ENCODE measurements at places on chromosomes 5 and 9.

DNA sequence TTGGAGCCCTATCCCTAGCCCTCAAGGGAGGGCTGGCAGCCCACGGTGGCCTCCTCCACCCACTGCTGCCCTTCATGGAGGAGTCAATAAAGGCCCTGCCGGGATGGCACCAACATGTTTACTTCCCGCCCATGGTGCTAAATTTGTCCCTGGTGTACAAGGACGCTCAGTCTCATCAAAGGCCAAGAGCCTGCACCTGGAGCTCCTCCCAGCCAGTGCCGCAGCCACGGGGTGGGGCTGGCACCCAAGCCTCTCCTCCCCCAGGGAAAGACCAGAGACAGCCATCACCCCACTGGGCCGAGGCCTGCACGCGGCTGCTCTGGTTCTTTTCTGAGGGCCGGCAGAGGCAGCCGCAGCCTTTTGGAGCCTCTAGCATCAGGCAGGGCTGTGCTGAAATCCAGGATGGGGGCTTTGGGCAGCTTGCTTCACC lies 34.8 kb upstream of the RXRA start:
- DNase-seq = no peak

GRCh38 chr5:74272024-74272775 lies 368.3 kb downstream of the ENC1 start:
- DNase-seq = peak; percentile 26

DNA sequence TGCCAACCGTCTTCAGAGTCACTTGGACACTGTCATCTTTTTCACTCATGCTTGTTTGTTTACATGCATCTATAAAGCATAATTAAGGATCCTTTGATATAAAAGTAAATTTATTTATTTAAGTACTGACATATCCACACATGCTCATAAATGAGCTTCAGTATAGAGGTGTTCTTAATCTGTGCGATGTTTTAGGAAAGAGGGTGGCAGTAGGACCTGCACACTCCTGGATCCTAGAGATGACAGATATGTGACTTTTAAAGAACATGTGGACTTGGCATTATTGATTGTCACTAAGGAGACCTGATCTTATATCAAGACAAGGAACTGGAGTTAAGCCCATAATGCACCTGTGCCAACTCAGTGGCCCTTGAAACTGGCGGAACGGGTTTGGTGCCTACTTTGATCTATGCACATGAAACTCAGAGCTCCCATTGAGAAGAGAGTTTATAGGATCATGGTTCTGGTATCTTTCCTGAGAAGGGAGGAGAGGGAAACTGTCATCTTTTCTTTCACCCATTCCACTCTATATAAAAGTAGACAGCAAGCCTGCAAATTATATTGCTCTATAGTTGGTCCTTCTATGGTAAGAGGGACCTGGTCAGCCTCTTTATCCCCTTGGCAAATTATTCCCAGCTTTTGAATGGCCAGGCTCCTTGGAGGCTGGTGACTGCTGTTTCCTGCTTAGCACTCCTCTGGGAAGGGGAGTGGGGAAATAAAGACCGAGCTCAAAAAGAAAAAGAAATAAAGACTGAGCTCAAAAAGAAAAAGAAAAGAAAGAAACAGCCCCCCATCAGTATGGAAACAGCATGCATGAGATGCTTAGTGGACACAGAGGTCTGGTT lies 57.8 kb upstream of the LIFR start:
- DNase-seq = no peak

DNA sequence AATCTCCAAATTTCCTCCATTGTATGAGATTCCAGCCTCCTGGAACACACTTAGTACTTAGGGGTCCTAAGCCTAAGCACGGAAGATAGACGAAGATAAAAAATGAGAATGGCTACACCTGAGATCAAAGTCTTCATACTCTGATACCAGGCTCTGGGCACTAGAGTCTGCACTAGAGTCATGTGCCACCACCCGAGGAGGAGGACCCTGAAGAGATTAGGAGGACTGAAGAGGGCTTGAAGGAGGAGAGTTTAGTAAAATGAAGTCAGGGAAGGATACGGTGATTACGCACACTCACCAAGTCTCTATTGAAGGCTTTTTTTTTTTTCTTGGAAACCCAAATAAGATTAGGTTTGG lies 573 bp upstream of the SPATA24 start:
- no peak for DNase-seq

DNA sequence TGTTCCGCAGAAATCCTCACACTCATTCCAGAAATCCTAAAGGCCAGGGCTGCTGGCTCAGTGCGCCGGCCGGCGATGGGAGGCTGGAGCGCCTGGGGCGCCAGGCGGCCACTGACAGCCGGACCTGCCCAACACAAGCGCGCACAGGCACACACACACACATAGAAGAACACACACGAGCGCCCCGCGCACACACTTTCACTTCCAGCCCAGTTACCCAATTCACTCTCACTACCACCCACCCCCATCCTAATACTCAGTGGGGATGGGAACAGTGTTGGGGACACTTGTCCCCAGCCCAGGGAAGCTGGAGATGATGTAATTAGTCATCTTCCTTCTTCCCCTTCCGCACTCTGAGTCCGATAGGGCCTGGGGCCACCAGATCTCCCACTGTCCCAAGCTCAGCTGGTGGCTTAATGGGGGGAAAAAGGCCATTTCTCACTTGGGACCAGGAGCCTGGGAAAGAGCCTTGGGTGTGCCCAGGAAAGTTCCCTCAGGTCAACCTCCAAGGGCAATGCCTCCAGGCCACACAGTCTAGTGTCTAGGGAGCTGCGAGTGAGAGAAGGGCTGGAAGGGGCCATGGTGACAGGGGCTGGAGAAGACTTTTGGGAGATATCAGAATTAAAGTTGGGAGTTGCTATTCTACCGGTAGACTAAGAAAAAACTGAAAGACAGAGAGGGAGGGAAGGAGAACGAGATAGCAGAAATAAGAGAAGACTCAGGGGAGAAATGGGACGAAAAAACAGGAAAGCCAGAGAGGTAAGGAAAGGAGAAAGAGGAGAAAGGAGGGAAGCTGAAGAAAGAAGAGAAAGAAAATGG lies 1.7 kb downstream of the EBF1 start:
- peak; percentile 23 for DNase-seq

DNA sequence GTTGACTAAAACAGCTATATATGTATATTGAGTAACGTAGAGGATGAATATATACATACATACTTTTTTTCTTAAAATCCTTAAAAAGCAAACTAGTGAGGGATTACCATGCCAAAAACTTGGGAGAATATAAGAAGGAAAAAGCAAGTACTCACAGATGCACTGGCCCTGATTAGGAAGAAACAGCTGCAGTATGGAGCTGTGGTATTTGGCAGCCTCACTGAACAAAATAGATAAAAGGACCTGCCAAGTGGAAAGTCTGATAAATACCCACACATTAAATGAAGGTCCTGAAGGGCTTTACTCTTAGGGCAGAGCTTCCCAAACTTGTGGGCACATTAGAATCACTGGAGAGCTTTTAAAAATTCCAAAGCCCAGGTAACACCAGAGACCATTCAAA lies 80.6 kb downstream of the FEM1C start:
- DNase-seq = no peak

- DNase-seq = no peak
Measured at GRCh38 chr9:15221746-15222145, 85.3 kb downstream of the TTC39B start.

Data from neuronal stem cell (in vitro differentiated cells).